ENCODE measurements at places on chromosomes 2 and 18. TPM values are rescaled to one million over a fixed set of nuclear protein-coding genes. Genes with fewer than 3 reads are reported as not detected.

DNA sequence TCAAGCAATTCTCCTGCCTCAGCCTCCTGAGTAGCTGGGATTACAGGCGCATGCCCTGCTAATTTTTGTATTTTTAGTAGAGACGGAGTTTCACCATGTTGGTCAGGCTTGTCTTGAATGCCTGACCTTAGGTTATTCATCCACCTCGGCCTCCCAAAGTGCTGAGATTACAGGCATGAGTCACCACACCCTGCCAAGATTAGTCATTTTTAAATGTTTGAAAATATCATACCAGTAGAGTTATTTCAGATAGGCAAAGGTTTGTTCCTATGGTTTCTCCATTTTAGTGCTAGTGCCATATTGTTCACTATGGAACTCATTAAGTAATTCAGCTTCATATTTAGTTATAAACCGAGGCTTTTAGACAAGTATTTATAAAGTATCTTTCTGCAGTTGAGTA, 52.3 kb downstream of the HIBCH start:
- no peak for DNase-seq
- H3K27ac ChIP-seq: no peak overlapping the region
- no peaks in the 10 kb centered on the region for H3K4me1 ChIP-seq
- no peak overlapping the region for H3K4me3 ChIP-seq

The KLHL30 gene
- total RNA-seq: 0.05 TPM

DNA sequence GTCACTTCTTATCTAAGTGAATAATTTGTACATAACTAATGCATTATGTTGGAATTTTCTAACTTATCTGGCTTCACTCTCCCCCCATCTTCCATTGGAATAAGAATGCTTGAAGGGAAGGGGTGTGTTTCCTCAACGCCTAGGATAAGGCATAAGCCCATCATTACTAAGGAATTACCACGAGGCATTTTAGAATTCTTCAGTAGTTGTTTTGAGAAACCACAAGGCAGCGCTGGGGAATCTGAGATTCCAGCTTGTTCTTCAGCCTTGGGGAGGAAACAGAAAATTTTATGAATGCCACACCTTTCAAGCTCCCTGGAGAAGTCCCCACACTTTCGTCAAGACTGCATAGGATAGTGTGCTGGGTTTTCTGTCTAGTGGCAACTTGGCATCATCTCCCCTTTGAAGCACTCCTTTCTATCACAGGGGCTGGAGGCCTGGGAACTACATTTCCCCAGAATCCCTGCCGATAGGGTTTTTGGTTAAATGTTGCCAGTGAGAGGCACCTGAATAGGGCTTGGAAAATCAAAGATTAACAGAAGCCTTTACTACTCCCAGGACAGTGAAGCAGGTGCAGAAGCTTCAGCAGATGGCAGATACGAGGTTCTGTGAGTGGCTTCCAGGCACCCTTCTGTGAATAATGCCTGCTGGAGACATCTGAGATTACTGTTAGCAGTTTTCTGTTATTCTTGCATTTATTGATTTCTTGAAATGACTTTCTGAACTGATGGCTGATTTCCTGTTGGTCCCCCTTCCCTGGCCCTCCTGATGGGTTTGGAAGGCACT, 192.7 kb upstream of the REV1 start:
- DNase-seq: no peak
- no peak overlapping the region for H3K27ac ChIP-seq
- H3K4me1 ChIP-seq: no peaks in the 10 kb centered on the region

- H3K27ac ChIP-seq: no peak overlapping the region
- H3K4me3 ChIP-seq: no peak overlapping the region
- H3K27me3 ChIP-seq: no peaks in the 10 kb centered on the region
- DNase-seq: no peak
- peaks cover 28% of the 10 kb centered on the region for H3K4me1 ChIP-seq
- H3K36me3 ChIP-seq: no peaks in the 10 kb centered on the region
Measured at GRCh38 chr18:57583297-57583835, 3.1 kb downstream of the FECH start.

The PPIL3 gene
- 31.2 TPM for total RNA-seq

The TXNDC2 gene
- total RNA-seq: not detected

DNA sequence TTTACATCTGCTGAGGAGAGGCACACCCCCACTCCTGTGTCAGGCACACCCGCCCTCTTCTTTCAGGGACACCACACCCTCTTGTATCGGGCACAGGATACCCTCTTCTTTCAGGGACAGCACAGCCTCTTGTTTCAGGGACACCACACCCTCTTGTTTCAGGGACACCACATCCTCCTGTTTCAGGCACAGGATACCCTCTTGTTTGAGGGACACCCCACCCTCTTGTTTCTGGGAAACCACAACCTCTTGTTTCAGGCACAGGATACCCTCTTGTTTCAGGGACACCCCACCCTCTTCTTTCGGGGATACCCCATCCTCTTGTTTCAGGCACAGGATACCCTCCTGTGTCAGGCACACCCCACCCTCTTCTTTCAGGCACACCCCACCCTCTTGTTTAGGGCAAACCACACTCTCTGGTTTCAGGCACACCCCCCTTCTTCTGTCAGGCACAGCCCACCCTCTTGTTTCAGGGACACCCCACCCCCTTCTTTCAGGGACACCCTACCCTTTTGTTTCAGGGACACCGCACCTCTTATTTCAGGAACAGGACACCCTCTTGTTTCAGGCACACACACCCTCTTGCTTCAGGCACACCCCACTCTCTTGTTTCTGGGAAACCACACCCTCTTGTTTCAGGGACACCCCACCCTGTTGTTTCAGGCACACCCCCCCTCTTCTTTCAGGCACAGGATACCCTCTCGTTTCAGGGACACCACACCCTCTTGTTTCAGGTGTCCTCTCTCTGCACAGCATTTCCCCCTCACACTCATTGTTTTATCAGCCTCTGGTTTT, 96.2 kb downstream of the TPO start:
- H3K4me1 ChIP-seq: no peaks in the 10 kb centered on the region
- H3K27ac ChIP-seq: no peak overlapping the region
- H3K27me3 ChIP-seq: no peaks in the 10 kb centered on the region
- DNase-seq: no peak

The RUFY4 gene
- 2.7 TPM for total RNA-seq
